ENCODE measurements at places on chromosomes 16 and 17.
A peak's percentile ranks its signal among the peaks of the same experiment; 100 is the strongest.

GRCh38 chr16:4090351-4090851, 25.8 kb downstream of the ADCY9 start:
- peak; percentile 87 for DNase-seq

DNA sequence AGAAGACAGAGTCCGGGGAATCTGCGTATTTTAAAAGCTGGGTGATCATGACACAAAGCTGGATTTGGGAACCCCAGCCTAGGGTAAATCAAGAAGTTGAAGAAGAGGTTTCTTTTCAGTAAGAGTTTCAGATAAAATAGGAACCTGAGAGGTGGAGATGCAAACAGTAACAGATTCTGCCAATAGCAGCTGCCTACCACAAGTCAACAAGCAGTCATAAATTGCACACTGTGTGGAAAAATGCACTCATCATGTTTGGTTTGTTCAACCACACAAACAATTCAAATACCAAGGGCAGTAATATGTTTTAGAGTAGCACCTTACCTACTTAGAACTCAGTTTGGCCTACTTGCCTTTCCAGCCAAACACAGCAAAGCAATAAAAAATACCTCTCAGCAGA, 14.0 kb downstream of the MYO1D start:
- DNase-seq: no peak

DNA sequence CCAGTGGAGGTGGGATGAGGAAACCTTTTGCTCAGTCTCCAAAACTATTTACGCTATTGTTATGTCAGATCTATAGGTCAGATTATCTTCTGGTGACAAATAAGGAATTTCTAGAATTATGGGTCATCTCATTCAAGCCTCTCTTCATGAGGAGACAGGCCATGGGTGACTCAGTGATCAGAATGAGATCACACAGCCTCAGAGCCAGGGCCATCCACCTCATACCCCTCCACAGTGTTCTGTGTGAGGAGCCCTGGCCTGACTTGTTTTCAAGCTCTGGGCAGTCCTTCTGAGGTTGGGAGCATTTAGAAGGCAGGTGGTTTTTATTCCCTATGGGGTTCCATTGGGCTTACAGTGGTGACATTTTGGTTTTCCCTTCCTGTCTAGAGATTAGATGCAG, 26.5 kb downstream of the YPEL2 start:
- no peak for DNase-seq

DNA sequence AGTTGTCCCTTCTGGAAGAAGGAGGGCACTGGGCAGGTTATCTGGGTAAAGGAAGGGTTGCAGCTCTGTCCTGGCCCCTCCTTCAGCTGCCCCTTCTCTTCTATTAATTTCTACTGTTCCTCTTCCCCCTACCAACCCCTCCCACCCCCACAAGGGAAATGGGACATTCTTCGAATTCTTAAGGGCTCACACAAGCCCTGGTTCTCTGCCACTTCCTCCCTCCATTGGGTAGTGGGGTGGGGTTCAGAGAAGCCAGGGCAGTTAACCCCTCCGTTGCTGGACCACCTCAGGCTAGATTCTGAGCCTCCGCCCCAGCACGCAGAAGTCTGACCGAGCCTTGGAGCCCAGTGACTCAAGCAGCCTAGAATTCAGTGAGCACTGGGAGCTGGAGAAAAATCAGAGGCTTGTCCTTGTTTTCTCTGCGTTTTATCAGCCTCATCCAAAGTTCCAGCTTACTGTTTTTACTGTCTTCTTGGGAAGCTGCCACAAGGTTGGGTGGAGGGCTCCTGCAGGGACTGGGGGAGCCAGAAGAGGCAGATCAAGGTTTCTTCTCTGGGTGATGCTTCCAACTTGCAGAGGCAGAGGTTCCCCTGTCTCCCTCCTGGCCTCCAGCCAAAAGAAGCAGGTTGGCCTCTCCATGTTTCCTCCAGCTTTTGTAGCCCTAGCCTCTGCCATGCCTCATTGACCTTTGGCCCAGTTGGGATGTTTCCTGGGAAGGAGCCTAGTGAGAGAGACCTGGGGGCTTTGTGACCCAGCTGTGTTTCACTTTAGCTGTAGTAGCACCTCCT, 10.2 kb downstream of the LASP1 start:
- DNase-seq: peak; percentile 88

DNA sequence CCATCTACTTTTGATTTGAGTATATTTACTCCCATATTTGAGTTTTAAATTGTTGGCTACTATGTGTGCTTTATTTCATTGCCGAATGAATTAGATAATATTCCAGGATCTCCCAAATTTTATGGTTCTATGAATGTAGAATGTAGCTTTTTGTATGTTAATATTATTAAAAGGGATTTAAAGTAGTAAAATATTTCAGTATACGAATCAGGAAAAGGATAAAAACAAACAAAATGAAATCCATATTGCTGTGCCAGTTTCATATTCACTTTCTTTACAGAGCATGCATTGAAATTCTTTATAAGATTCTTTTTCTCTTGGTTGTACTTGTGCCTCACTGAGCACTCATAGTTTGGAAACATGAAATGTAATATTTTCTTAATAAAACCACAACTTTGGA, 155.1 kb downstream of the CHD9 start:
- DNase-seq: no peak

GRCh38 chr16:48125888-48126287, 29.9 kb downstream of the ABCC12 start:
- DNase-seq: no peak

- no peak for DNase-seq
Observed at GRCh38 chr17:66889480-66890230, 54.7 kb downstream of the CACNG5 start.

GRCh38 chr17:69581061-69581961, 166.8 kb downstream of the MAP2K6 start:
- DNase-seq: no peak

- no peak for DNase-seq
Observed at GRCh38 chr16:80263181-80263823, 277.5 kb upstream of the DYNLRB2 start.

DNA sequence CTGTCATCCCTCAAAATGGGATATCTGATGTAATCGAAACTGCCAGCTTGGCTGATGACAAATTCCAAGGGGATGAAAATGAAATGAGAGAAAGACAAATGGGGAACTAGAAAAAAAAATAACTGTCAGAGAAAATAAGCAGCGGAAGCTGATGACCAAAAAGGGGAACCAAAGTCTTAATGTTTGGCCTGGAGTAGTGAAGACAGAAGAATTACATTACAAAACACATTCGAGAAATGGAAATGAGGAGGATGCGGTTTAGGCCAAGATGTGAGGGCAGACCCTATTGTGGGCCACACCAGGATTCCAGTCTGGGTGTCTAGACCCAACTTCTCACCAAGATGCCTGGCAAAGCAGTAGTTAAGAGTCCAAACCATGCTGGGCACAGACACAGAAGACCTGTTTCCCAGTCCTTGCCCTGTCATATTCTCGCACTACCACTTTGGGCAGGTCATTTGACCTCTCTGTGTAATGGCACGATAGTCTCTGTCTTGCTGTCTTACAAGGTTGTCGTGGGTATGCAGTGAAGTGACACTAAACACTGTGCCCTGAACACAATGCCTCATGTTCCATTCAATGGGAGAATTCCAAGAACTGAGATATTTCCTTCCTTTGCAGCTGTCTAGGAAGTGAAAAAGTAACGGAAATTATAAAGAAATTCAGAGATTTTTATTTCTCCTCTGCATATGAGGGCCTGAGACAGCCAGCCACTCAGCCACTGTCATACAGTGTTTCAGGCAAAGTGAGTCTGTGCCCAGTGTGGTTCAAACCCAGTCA, 12.3 kb upstream of the CCL2 start:
- no peak for DNase-seq

DNA sequence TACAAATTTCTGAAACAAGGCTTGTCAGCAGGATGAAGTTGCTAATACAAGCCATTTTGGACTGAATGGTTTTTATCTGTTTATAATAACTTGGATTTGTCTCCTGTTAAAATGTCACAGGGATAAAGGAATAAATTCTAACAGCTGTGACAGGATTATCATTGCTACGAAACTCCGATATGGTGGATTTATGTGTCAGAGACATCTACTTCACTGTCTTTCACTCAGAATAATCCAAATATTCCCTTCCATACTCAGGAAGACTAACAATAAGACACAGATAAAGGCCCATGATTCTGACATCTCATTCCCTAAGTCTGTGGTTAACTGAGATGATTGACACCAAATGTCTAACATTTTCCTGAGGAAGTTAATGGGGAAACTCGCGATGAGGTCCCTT, 529.8 kb upstream of the GOT2 start:
- DNase-seq: no peak

GRCh38 chr16:154217-155030, 2.0 kb downstream of the HBZ start:
- peak; percentile 70 for DNase-seq

DNA sequence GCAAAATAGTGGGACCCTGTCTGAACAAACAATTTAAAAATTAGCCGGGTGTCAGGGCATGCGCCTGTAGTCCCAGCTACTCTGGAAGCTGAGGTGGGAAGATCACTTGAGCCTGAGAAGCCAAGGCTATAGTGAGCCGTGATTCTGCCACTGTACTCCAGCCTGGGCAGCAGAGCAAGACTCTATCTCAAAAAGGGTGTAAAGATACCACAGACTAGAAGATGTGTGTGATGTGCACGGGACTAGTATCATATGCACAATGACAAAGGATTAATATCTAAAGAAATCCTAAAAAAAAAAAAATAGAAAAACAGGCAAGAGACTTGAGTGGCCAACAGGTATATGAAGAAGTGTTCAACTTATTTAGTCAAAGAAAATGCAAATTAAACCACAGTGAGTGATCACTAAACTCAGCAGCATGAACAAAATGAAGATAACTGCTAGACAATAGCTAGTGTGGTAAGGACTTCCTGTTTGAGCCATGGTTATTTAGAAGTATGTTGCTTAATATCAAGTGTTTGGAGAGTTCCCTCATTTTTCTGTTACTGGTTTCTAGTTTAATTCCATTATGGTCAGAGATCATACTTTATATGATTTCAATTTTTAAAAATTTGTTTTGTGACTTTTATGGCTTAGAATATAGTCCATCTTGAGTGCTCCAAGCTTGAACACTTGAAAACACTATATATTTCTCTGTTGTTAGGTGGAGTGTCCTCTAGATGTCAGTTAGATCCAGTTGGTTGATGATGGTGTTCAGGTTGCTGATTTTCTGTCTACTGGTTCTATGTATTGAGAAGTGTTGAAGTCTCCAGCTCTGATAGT, 14.7 kb upstream of the SLX4 start:
- no peak for DNase-seq

GRCh38 chr17:78256707-78257591, 25.5 kb downstream of the TMEM235 start:
- DNase-seq: peak; percentile 77

DNA sequence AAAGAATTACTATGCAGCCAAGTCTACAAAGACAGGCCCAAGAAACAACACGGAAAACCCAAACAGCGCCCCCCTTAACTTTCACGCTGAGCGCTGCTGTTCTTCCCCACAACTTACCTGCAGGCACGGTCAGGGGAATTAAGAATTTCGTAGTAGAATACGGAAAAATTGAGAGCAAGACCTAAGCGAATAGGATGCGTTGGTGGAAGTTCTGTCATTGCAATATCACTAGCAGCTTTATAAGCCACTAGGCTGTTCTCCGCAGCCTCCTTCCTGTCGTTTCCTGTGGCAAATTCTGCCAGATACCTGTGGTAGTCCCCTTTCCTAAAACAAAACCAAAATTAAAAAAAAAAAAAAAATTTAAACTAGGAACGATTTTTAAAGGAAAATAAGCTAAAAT, 39.0 kb downstream of the YWHAE start:
- no peak for DNase-seq

- no peak for DNase-seq
Observed at GRCh38 chr16:73792199-73793020, 504.2 kb upstream of the PSMD7 start.

DNA sequence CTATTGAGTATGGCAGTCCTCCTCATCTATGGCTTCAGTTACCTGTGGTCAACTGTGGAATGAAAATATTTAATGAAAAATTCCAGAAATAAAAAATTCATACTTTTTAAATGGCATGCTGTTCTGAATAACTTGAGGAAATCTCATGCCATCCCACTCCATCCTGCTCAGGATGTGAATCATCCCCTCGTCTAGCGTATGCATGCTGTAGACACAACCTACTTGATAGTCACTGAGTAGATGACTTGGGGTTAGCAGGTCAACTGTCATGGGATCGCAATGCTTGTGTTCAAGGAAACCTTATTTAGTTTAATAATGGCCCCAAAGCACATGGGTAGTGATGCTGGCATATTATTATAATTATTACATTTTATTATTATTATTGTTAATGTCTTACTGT, 4.8 kb upstream of the VAC14 start:
- DNase-seq: no peak

DNA sequence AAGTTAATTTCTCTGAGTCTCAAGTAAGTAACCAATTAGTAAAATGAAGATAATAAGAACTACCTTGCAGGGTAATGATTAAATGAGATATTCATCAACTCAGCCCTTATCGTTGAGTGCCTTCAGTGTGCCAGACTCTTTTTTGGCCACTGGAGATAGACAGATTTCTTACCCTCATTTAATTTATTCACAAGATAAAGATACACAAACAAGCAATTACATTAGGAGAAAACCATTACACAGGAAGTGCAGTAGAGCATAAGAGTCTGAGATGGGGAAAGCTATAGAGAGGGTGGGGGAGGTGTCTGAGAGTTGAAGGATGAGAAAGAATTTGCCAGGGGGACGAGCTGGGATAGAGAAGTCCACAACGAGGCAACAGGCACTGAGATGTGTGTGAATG, 72.5 kb upstream of the BCAR1 start:
- no peak for DNase-seq

DNA sequence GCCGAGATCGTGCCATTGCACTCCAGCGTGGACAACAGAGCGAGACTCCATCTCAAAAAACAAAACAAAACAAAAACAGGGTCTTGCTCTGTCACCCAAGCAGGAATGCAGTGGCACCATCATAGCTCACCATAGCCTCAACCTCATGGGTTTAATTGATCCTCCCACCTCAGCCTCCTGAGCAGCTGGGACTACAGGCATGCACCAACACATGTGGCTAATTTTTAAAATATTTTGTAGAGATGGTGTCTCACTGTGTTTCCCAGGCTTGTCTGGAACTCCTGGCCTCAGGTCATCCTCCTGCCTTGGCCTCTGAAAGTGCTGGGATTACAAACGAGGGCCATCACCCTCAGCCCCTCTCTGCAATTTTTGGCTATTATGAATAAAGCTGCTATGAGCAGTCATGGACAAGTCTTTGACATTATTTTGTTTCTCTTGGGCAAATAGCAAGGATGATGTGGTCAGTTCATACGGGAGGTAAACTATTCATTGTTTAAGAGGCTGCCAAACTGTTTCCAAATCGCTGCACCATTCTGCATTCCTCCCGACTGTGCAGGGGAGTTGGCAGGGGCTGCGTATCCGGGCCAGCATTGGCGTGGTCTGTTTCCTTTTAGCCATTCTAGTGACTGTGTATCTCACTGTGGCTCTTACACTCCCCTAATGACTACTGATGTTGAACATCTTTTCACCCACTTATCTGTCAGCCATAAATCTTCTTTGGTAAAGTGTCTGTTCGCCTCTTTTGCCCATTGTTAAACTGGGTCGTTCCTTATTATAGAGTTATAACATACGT, 21.1 kb downstream of the EIF4A3 start:
- DNase-seq: no peak

Data from right cardiac atrium (tissue), 5 donors.